GM03348 (cell line): ENCODE measurements at places on chromosomes 12 and 14.

- DNase-seq = no peak
These were observed 29.6 kb downstream of the KCNK13 start for GRCh38 chr14:90091393-90091792.

- DNase-seq = peak; percentile 48
These were observed 87.5 kb downstream of the SETD3 start for GRCh38 chr14:99393059-99393655.

DNA sequence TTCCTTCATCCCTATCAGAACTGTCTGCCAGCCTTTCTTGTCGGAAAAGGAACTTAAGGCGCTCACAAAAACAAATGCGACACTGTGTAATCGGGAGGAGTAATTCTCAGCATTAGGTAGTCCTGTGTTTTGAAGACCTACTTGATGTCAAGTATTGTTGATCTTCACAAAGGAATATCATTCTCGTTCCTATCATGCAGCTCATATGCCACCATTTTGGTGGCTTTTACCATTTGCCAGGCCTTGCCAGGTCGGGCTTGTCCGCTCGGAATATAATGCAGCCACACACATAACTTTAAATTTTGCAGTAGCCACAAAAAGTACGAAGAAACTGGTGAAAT lies 903 bp upstream of the PPP4R3A start:
- no peak for DNase-seq

DNA sequence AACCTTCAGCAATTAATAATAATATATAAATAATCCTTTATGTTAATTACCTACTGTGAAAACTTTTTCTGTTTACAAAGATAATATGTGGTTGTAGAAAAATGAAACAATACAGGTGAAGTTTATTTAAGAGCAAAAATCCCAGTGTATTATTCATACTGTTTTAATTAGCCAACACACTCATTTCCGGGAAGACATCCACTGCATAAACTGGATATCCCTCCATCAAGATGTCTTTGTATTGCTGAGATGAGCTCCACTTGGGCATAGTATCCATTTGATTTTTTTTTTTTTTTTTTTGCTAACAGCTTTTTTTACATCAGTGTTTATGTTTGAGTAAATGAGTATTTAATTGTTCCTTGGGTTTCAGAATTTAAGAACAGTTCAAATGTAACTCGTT lies 13.7 kb upstream of the DERA start:
- no peak for DNase-seq

DNA sequence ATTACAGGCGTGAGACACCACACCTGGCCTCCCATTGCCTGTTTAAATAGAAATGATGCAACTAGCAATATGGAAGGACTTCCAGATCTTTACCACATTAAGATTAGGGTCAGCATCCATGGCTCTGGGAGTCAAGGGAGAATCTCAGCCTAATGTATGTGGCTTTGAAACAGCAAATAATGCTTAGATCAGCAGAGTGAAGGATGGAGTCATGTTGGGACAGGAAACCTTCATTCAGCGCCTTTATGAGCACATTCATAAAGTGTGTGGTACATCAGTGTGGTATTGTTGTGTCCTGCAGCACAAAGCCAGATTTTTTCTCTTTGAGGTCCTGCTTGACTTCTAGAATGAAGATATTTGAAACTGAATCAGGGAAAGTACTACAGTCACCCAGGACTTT lies 15.3 kb upstream of the SPSB2 start:
- no peak for DNase-seq

DNA sequence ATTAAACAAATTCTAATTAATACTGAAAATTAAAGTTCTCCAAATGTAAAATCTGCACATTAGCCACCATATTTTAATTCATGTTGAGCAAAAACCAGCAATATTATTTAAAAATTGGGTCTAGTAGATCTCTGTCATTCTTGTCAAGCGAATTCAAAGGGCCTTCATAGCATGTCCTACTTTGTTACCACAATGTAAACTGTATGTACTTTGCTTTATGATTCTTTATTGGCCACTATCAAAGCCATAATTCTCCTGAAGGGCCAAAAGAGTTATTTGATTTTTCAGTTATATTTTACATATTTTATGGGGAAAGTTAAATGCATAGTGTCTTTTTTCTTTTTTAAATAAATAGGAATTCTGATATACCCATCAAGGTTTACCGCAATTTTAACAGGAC lies 117.9 kb downstream of the RPS6KA5 start:
- DNase-seq = no peak

- no peak for DNase-seq
These were observed 20.0 kb downstream of the RBMS2 start for GRCh38 chr12:56541631-56542030.

DNA sequence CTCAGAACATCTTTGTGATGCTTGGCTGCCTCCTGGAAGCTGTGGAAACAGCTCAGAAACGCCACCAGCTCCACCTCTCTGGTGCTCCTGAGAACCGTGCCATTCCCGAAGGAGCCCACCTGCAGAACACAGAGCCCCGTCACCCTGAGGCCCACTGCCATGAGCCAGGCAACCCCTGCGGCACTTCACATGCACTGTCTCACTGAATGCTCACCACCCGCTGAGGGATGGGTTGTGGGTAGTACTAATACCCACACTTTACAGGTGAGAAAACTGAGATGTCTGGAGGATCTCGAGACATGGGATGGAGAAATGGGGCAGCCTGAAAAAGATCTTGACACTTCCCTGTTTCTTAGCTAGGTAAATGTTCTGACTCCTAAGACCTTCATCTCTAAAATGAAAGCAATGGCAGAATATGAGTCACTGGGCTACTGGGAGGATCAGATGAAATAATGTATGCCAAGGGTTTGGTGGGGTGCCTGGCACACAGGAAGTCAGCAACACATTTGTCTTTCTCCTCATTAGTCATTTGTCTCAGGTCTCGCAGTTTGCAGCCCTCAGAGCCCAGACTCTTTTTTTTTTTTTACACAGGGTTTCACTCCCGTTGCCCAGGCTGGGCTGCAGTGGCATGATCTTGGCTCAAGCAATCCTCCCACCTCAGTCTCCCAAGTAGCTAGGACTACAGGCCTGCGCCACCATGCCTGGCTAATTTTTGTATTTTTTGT lies 5.3 kb downstream of the OASL start:
- DNase-seq = peak; percentile 26

GRCh38 chr14:64789696-64790095 lies 85.5 kb downstream of the PLEKHG3 start:
- no peak for DNase-seq

- DNase-seq = no peak
These were observed 129.9 kb downstream of the CPNE8 start for GRCh38 chr12:38775457-38775856.

GRCh38 chr12:11846488-11846887 lies 197.0 kb downstream of the ETV6 start:
- no peak for DNase-seq

DNA sequence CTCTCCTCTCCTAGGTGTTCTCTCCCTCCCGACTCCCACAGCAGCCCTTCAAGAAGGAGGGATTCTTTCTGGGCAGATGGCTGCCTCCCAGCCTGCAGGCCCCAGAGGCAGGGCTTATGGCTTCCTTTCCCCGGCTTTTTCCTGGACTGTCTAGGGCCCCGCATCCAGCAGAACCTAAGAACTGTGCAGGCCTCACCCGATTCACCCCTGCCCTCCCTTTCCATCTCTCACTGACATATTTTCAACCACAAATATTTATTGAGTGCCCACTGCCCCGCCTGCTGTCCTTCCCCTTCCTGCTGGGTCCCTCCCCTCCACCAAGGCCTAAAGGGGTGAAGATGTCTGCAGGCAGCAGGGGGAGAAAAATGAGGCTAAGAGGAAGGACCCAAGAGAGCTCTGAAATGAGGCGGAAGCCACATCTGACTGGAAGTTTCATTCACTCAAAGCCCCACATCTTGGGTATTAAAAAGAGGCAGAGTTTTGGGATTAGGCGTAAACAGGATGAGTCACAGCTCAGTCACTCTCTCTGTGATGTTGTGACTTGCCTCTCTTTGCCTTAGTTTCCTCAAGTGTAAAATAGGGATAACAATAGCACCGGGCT lies 2.9 kb downstream of the SCNN1A start:
- DNase-seq = peak; percentile 92

DNA sequence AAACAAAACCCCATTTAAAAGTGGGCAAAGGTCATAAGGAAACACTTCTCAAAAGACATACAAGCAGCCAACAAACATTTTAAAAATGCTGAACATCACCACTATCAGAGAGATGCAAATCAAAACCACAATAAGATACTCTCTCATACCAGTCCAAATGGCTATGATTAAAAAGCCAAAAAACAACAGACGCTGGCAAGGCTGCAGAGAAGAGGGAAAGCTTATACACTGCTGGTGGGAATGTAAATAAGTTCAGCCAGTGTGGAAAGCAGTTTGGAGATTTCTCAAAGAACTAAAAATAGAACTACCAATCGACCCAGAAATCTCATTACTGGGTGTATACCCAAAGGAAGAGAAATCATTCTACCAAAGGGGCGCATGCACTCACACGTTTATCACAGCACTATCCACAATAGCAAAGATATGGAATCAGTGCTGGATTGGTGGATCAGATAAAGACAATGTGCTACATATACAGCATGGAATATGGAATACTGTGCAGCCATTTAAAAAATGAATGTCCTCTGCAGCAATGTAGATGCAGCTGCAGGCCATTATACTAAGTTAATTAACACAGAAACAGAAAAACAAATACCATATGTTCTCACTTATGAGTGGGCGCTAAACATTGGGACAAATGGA lies 102.1 kb upstream of the DAAM1 start:
- DNase-seq = no peak
